Panc1 (cell line): ENCODE measurements at places on chromosomes 16 and 17.

GRCh38 chr16:79571065-79571902 lies 29.3 kb downstream of the MAF start:
- no peaks in the 10 kb centered on the region for H3K36me3 ChIP-seq
- DNase-seq: no peak
- no peak overlapping the region for H3K4me3 ChIP-seq
- H3K4me1 ChIP-seq: no peaks in the 10 kb centered on the region

GRCh38 chr16:11329891-11330290 lies 15.4 kb upstream of the RMI2 start:
- no peaks in the 10 kb centered on the region for H3K36me3 ChIP-seq
- H3K4me3 ChIP-seq: no peak overlapping the region
- DNase-seq: no peak
- no peaks in the 10 kb centered on the region for H3K27me3 ChIP-seq

DNA sequence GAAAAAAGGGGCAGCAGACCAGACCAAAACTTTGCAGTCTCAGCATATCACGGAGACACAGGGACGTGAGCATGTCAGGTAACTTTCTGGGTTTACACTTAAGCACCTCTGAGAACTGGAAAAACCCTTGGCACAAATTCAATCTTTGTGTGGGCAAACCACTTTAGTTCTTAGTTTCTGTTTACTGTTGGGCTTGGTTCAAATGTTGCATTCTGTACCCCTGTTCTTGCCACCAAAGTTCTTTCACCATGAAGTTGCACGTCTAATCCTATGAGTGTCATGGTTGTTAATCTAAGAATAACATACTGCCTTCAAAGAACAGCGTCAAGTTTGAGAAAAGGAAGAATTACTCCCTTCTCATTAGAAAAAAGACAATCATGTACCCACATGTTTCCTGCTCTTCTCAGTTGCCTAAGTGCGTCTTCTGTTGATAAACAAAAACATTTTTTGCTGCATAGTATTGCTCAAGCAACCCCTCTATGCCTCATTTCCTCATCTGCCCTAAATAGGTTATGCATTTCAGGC lies 11.6 kb downstream of the KRT33A start:
- H3K27ac ChIP-seq: no peak overlapping the region
- no peak for DNase-seq
- no peaks in the 10 kb centered on the region for H3K27me3 ChIP-seq
- H3K4me3 ChIP-seq: no peak overlapping the region

DNA sequence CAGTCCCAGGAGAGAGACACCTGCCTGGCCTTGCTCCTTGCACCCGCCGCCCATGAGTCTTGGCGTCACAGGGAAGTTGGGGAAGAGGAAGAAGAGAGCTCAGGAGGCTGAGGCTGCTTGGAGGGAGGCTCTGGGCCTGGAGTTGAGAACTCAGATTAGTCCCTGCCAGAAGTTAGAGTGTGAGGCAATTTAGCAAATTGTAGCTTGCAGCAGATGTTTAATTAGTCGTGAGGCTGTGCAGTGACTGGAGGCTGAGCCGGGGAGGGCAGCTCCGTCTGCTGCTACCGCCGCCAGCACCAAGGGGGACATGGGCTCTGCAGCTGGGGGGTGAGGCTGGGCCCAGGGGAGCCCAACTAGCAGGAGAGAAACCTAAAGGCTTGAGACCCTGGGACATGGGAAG lies 738.3 kb upstream of the EEF2KMT start:
- no peak overlapping the region for H3K27ac ChIP-seq
- no peaks in the 10 kb centered on the region for H3K27me3 ChIP-seq
- no peak for DNase-seq
- H3K36me3 ChIP-seq: no peaks in the 10 kb centered on the region
- no peaks in the 10 kb centered on the region for H3K4me1 ChIP-seq
- no peak overlapping the region for H3K4me3 ChIP-seq

- no peak for DNase-seq
- H3K27ac ChIP-seq: no peak overlapping the region
Measured at GRCh38 chr17:69907132-69907847, 167.7 kb upstream of the KCNJ16 start.
